ENCODE measurements at places on chromosomes 2 and 18.

- no peak for DNase-seq
These were observed 9.1 kb downstream of the KCNK3 start for GRCh38 chr2:26701596-26701995.

- no peak for DNase-seq
These were observed 359.8 kb upstream of the SETBP1 start for GRCh38 chr18:44320619-44321460.

GRCh38 chr18:62877411-62878221 lies 162.3 kb downstream of the PHLPP1 start:
- no peak for DNase-seq

- no peak for DNase-seq
These were observed 804.4 kb upstream of the FAM98A start for GRCh38 chr2:34403512-34403911.

DNA sequence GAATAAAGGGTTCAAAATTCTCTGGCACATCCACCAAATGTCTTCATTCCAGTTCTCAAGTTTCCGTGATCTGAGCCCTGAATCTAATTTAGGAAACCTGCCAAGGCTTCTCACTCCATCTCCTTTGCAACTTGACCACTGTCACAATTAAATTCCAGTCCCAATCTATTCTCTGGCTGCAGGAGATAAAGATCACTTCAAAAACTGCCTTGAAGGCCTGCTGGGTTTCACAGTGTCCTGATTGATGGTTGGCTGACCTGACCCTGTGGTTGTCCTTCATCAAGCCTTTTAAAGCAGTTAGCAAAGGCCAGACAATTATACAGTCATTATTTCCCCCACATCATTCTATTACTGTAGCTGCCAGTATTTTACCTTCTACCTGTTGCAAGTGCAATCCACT lies 60.3 kb upstream of the DNAJC10 start:
- no peak for DNase-seq

DNA sequence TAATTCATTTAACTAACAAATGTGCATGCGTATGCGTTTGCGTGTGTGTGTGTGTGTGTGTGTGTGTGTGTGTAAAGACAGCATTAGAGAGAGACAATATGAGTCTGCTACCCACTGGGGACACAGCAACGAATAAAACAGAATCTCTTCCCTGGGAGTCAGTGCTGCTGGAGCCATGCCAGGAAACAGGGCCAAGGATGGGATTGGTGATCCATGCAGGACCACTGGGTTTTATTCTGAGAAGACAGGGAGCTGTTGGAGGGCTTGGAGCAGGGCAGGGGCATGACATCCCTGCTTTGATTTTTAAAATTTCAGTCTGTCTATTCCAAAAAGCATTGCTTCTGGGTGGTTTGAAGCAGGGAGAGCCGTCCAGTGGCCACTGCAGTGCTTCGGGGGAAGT lies 62.9 kb downstream of the PDCL3 start:
- no peak for DNase-seq

DNA sequence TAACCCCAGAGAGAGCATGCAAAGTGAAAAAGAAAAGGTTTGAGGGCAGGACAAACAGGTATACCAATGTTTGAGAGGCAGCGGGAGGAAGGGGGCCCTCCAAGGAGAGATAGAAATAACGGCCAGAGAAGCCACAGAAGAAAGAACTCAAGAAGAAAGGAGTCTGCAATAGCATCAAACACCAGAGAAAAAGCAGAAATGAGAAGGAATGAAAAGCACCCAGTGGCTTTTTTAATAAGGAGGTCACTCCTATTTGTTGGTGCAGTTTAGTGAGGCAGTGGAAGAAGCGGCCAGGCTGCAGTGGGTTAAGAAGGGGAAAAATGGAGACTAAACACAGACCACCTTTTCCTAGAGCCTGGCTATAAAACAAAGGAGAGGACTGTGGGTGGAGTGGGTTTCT lies 177.2 kb downstream of the THADA start:
- no peak for DNase-seq

DNA sequence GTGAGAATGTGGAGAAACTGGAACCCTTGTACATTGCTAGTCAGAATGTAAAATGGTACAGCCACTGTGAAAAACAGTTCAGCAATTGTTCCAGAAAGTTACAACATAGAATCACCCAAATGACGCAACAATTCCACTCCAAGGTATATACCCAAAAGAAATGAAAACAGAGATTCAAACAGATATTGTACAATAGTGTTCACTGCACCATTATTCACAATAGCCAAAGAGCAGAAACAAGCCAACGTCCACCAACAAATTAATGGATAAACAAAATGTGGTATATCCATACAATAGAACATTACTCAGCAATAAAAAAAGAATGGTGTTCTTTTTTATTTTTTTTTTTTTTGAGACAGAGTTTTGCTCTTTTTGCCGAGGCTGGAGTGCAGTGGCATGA lies 10.9 kb downstream of the CLASP1 start:
- no peak for DNase-seq

DNA sequence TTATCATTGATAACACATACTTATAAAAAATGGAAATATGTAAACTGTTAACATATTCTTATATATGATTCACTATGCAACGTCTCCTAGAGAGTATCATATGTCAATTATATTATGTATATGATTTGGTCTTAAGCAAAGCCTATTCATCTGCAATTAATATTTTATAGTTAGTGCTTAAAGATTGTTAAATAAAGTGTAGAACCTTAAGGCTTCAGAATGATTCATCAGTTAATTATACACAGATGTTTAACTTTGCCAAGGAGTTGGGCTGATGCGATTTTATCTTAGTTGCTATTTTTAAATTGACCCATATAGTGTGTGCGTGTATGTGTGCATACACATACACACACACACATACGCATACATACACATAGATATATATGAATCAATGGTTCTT lies 323.1 kb downstream of the RBM43 start:
- no peak for DNase-seq

- no peak for DNase-seq
These were observed 13.9 kb upstream of the ATL2 start for GRCh38 chr2:38390947-38391346.

GRCh38 chr2:152694161-152694661 lies 23.1 kb downstream of the PRPF40A start:
- DNase-seq, result no peak

DNA sequence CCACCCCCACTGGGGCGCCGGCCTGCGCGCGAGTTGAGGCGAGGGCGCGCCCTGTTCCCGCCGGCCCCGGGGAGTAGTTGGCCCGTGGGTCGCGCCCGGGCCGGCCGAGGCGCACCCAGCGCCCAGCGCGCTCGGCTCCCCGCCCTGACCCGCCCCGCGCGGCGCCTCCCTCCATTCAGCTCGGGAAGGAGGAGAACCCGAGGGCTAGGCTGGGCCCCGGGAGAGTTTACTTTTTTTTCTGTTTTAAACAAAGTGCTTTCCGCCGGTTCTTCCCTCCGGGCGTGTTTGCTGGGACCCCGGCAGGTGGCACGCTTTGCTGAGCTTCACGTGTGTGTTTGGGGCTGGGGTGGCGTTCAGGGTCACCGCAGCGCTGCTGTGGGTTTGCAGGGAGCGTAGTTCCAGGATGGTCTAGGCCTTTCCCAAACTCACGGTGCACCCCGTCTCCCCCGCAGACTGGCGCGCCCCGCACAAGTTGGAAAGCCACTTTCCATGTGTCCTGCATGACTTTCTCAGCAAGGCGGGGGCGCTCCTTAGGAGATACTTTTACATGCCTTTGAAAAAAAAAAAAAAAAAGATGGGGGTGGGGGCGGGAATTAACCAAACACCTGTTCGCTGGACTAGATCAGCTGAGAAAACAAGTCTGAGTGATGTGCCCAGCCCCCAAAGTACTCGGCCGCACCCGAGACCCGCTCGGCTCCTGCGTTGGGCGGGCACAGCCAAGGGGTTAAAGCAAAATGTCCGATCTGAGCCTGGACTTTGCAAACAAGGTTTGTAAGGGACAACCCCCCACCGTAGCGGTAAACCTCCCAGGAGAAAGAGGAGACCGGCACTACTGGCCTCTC lies 825 bp downstream of the ITGA6 start:
- peak; percentile 34 for DNase-seq

DNA sequence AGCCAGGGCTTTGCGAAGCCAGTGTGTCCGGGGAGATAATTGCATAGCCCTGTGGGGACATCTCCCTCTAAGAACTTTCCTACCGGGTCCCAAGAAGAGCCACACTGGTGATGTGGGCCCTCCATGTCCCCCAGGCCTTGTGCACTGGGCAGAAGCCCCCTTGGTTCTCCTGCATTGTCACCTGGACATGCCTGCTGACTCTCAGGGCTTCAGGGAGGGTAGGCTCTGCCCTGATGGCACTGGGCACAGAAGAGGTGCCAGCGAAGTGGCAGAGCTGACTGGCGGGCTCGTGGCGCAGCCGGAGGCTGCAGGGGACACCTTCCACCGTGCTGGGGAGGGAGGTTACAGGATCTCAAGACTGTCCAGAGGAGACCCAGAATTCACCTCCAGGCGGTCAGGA lies 28.3 kb downstream of the GLI2 start:
- DNase-seq, result no peak

GRCh38 chr18:46261799-46262198 lies 157.6 kb downstream of the HAUS1 start:
- no peak for DNase-seq

GRCh38 chr2:10665833-10666232 lies 23.9 kb downstream of the NOL10 start:
- DNase-seq, result no peak

- DNase-seq, result no peak
These were observed 115.7 kb upstream of the LRATD1 start for GRCh38 chr2:14516844-14517243.

- DNase-seq, result no peak
These were observed 201.4 kb upstream of the CYP26B1 start for GRCh38 chr2:72349016-72349415.

- no peak for DNase-seq
These were observed 16.7 kb downstream of the STK25 start for GRCh38 chr2:241491549-241492173.

GRCh38 chr2:189466656-189467055 lies 25.4 kb downstream of the WDR75 start:
- no peak for DNase-seq

DNA sequence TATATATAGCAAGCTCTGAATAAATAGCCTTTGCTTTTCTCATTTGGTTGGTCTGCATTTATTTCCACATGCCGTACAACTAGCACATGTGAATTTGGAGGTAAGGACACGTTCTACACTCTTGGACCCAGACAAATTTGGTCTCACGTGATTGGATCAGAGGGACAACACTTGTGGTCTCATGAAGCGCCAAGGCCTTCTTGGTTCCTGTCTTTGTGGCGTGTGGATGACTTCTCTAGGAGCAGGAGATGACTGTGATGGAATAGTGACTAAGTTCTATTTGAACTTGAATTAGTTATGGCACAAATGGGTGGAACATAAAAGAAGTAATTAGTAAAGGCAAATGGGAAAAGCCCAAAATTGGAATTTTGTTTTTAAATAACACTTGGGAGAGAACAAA lies 206.9 kb downstream of the BCL2 start:
- DNase-seq, result no peak

DNA sequence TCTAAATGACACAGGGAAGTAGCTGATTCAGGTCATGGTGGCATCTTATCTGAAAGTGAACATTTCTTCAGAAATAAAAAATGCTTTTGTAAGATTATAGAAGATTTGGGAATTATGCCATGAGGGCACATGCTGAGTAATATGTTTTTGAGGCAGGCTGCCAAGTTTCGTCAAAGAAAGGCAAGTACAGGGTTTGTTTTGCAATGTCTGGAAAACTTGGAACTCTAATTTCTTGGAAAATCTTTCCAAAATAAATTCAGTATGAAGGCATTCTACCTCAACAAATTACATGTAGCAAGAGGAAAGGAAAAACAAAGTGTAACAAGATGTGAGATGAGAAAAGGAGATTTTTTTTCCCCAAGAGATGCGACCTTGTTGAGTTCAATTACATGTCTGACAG lies 167.7 kb downstream of the PLCL1 start:
- no peak for DNase-seq

- DNase-seq, result no peak
These were observed 21.8 kb upstream of the TANK start for GRCh38 chr2:161138429-161138828.

DNA sequence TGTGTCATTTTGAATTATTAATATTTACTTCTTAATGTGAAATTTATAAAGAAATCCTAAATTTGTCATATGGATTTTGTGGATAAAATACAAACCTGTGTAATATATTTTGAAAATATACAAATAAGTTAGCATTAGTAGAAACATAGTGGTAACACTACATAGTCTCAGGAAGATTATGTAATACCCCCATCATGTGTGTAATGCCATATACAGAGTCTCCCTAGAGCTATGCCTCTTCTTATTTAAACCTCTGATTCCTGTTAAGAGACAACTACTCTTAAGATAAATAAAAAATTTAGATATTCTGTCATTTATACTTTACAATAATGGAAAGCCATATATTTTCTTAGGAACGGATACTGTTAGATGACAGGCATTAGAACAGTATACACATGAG lies 2012.0 kb upstream of the LRRTM1 start:
- DNase-seq, result no peak

GRCh38 chr2:217510771-217511291 lies 492.0 kb downstream of the TNS1 start:
- DNase-seq, result no peak

DNA sequence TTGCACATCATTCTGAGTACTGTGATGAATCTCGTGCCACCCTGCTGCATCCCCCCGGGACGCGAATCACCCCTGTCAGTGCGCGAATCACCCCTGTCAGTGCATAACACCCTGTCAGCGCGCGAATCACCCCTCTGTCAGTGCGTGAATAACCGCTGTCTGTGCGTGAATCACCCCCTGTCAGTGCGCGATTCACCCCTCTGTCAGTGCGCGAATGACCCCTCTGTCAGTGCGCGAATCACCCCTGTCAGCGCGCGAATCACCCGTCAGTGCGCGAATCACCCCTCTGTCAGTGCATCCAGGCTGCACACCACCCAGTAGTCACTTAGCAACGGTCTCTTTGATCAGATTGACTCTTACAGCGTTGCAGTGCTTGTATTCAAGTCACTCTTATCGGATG lies 134.4 kb upstream of the TPO start:
- no peak for DNase-seq

GRCh38 chr2:86822668-86823345 lies 32.1 kb upstream of the CD8A start:
- DNase-seq, result no peak

GRCh38 chr2:178478130-178478438 lies 316 bp downstream of the FKBP7 start:
- no peak for DNase-seq

DNA sequence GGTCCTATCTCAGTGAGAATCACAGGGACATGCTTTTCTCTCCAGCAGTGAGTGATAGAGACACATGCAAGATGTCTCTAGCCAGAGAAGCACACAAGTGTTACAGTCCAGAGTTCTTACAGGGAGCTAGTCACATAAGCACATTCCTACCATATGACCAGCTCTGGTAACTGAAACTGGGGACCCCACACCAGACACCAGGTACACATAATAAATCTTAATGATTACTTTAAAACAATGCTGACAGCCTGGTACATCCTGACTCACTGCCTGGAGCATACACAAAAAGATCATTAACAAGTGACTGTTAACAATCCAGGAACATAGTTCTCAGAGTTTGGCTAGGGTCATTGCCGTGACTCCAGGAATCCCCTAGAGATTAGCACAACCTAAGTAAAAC lies 53.6 kb downstream of the GALNT1 start:
- DNase-seq, result no peak

GRCh38 chr2:72847534-72848315 lies 21.9 kb upstream of the EXOC6B start:
- DNase-seq, result no peak
